ENCODE measurements at places on chromosomes 5 and 9.

DNA sequence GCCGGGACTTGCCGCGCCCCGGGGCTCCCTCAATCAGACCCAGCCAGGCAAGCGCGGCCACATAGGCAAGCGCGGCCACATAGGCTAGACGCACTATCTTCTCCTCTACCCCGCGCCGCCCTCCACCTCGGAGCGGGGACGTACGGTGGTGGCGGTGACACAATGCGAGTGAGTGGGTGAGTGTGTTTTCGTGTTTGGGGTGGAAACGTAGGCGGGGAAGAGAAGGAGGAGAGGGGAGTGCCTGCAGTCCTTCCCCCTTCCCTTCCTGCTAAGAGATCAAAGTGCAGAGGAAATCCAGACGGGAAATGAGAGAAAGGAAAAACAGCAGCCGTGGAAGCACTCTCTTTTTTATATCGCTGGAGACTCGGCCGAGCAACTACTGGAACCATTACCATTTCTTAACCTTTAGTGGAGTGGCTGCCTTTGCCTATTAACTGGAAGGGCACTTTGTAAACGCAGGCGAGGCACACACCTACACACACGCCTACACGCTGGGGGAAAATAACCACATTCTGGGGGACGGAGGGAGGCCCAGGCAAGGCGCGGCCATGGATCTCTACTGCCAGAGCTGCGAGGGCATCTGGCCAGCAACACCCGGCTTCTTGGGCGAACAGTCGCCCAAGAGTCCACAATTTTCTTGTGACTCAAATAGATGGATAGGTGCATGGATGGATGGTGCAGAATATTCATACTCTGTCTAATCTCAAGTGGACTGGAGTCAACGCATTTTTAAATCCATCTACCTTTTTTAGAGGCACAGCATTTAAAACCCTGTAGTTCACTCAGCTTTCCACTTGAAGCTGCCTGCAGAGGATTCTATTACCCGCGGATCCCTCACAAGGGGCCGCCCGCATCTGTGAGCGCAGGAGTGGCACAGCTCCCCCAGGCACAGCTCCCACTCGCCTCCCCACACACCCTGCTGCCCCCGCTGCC lies 2.1 kb downstream of the EDIL3 start:
- DNase-seq, result no peak

- no peak for DNase-seq
These were observed 69.4 kb upstream of the LHFPL2 start for GRCh38 chr5:78717674-78718584.

DNA sequence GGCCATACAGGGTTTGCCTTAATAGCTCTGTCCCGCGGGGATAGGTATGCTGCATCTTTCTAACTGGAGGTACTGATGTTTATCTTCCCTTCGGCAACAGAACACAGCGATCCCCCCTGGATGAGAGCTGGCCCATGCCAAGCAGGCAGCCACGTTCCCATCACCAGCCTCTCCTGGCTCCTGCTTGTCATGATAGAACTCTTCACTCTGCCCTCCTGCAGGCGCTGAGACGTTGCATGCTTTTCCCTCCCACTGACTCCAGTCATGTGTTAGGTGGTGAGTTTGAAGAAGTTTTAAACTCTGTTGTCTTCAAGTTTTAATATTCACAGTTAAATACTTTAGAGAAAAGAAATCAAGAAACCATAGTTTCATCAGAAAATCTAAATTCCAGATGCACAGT lies 60.0 kb downstream of the MED27 start:
- DNase-seq, result no peak

GRCh38 chr9:131728961-131729360 lies 10.9 kb downstream of the RAPGEF1 start:
- DNase-seq, result no peak

DNA sequence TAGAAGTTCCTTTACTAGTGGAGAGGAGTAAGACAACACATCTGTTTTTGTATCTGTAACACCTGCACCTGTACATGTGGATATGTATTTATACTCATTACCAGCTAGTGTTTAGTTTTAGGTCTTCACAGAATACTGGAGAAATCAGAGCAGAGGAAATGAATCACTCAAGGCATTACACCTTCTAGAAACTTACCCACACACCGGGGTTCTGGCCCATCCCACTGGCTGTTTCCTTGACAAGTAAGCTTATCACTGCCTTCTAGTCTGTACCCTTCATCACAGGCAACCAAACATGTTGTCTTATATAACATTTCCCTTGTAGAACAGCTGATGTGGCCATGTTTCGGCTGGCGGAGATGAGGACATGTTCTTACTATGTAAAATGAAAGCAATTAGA lies 76.7 kb downstream of the SVEP1 start:
- no peak for DNase-seq

GRCh38 chr5:179923436-179923835 lies 15.7 kb upstream of the TBC1D9B start:
- no peak for DNase-seq

Data from activated T-helper 1 cell treated with anti-CD3 and anti-CD28 coated beads, Interleukin-2, amount 50 U/mL, for 16 hours (primary cell).